Activated CD8-positive, alpha-beta memory T cell treated with anti-CD3 and anti-CD28 coated beads for 36 hours (primary cell): ENCODE measurements at places on chromosomes 6 and 20. TPM values are rescaled to one million over a fixed set of nuclear protein-coding genes. Genes with fewer than 3 reads are reported as not detected.

Gene GJA1
- 0.06 TPM for total RNA-seq

Gene BMP2
- not detected for total RNA-seq

Gene ME1
- total RNA-seq: 0.34 TPM

Gene TCF21
- total RNA-seq: not detected

Gene ANKRD66
- total RNA-seq: not detected

Gene SLC17A1
- not detected for total RNA-seq

Gene BNIP5
- total RNA-seq: not detected

Gene PLCB1
- 9.8 TPM for total RNA-seq

Gene GOPC
- total RNA-seq: 20.5 TPM

Gene VARS1
- total RNA-seq: 190 TPM

Gene FAM162B
- not detected for total RNA-seq

Gene MOG
- total RNA-seq: not detected

Gene DNMT3B
- total RNA-seq: 1.3 TPM

Gene STMN3
- total RNA-seq: 14.5 TPM

Gene CPXM1
- total RNA-seq: 1.7 TPM

Gene PSMB9
- total RNA-seq: 207 TPM

Gene MYCT1
- not detected for total RNA-seq

Gene POU5F1
- total RNA-seq: 0.15 TPM

Gene GPLD1
- 0.57 TPM for total RNA-seq

Gene ABHD12
- total RNA-seq: 24.7 TPM

Gene FAM184A
- total RNA-seq: 2.8 TPM

Gene RBCK1
- total RNA-seq: 90.9 TPM

Gene GJA10
- total RNA-seq: not detected

Gene BPIFA1
- not detected for total RNA-seq

Gene NRSN2
- 10.6 TPM for total RNA-seq

Gene ALDH8A1
- 0.84 TPM for total RNA-seq

Gene AURKA
- 64.5 TPM for total RNA-seq

Gene MYBL2
- 91.7 TPM for total RNA-seq

Gene CST4
- total RNA-seq: not detected

Gene AVP
- total RNA-seq: not detected

Gene DPM1
- total RNA-seq: 80.8 TPM

Gene CLPSL2
- total RNA-seq: not detected

Gene SYNDIG1
- not detected for total RNA-seq

Gene TCF15
- not detected for total RNA-seq

Gene MCHR2
- not detected for total RNA-seq

Gene KCNK16
- not detected for total RNA-seq

Gene DEFB124
- not detected for total RNA-seq

Gene FNDC11
- total RNA-seq: 0.08 TPM

Gene OR10C1
- total RNA-seq: not detected

Gene COL9A1
- not detected for total RNA-seq

Gene PHACTR3
- not detected for total RNA-seq

Gene BTN1A1
- total RNA-seq: 0.08 TPM

Gene TUBB2B
- not detected for total RNA-seq

Gene KCNQ5
- 12.3 TPM for total RNA-seq

Gene POLR1C
- 106 TPM for total RNA-seq

Gene NEURL2
- 2.8 TPM for total RNA-seq

Gene PIM1
- 139 TPM for total RNA-seq

Gene GATA5
- not detected for total RNA-seq

Gene TBC1D32
- 4.2 TPM for total RNA-seq

Gene NNAT
- 0.29 TPM for total RNA-seq

Gene PAK5
- not detected for total RNA-seq

Gene SCAND1
- total RNA-seq: 47.2 TPM

Gene KCNQ2
- not detected for total RNA-seq

Gene BEND6
- total RNA-seq: not detected

Gene DHX16
- total RNA-seq: 44.0 TPM

Gene FAM217B
- total RNA-seq: 28.3 TPM

Gene PLG
- total RNA-seq: not detected

Gene TRIM31
- total RNA-seq: not detected

Gene LST1
- total RNA-seq: 16.3 TPM
